ENCODE measurements at places on chromosomes 4 and X. TPM values are rescaled to one million over a fixed set of nuclear protein-coding genes. Genes with fewer than 3 reads are reported as not detected.

Gene CCDC149
- total RNA-seq = 1.3 TPM

Gene GRK4
- 1.1 TPM for total RNA-seq

Gene PPP1R2C
- not detected for total RNA-seq

Gene TLR6
- total RNA-seq = 2.3 TPM

Gene CXCL11
- total RNA-seq = 0.13 TPM

Gene PPEF1
- total RNA-seq = 1.1 TPM

Gene CT45A2
- total RNA-seq = not detected

Gene CLTRN
- total RNA-seq = 0.82 TPM

Gene SPP1
- 200 TPM for total RNA-seq

Gene SMIM10L2A
- total RNA-seq = 0.11 TPM

Gene AWAT2
- not detected for total RNA-seq

Gene GYG2
- total RNA-seq = 3.7 TPM

Gene MAOA
- 1.3 TPM for total RNA-seq

Gene VSIG1
- total RNA-seq = 0.21 TPM

Gene MEPE
- total RNA-seq = not detected

Gene VCX3A
- total RNA-seq = not detected

Gene STK32B
- total RNA-seq = 14.9 TPM

Gene CLDN34
- total RNA-seq = not detected

Gene RTL9
- 0.09 TPM for total RNA-seq

Gene CSAG3
- not detected for total RNA-seq

Gene ZNF518B
- total RNA-seq = 3.8 TPM

Gene RIPPLY1
- total RNA-seq = not detected

Gene SH2D1A
- not detected for total RNA-seq
